Activated T-helper 9 cell treated with anti-CD3 and anti-CD28 coated beads, Interleukin-2, amount 50 U/mL, for 16 hours (primary cell): ENCODE measurements at places on chromosomes 5 and 9.

- no peak for DNase-seq
Observed at GRCh38 chr9:34862836-34863235, 95.2 kb upstream of the PHF24 start.

- DNase-seq, result no peak
Observed at GRCh38 chr5:79499640-79500273, 14.2 kb downstream of the HOMER1 start.

GRCh38 chr9:133693703-133694529 lies 44.2 kb downstream of the SARDH start:
- no peak for DNase-seq

GRCh38 chr9:35481347-35481975 lies 8.4 kb upstream of the RUSC2 start:
- DNase-seq, result no peak

GRCh38 chr5:112685386-112685785 lies 52.3 kb upstream of the APC start:
- DNase-seq, result no peak

GRCh38 chr5:54990841-54991258 lies 5.5 kb upstream of the ESM1 start:
- DNase-seq, result no peak

GRCh38 chr9:82606492-82607382 lies 456.2 kb downstream of the RASEF start:
- DNase-seq, result no peak

GRCh38 chr5:82058710-82059109 lies 86.9 kb downstream of the ATG10 start:
- no peak for DNase-seq

GRCh38 chr9:111897601-111898137 lies 1.1 kb downstream of the UGCG start:
- no peak for DNase-seq

DNA sequence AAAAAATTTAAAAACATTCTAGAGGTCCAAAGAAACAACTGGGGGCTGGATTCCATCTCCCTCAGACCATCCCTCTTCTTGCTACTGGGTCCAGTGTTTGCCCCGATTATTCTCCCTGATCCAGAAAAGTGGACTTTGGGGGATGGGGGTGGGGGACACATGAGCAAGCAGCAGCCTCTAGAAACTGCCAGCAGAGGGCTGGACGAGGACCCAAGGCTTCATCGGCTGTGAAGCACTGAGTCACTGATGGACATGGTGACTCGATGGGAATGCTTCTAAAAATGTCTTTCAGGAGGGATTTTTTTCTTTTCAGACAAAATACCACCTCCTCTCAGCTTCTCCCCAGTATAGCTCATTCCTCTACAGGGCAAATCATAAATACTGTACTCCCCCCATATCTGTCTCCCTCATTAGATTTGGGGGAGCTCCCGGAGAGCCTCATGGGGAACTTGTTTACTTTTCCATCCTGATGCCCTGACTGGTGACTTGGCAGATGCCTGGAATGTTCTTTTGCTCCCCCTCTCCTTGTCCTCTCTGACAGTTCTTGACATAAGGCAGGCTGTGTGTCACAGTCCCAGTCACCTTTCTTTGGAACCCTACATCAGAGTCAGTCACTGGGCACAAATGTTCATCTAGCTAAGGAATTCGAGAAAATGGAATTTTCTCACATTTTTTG lies 67.2 kb upstream of the STC2 start:
- no peak for DNase-seq

- DNase-seq, result no peak
Observed at GRCh38 chr9:131304676-131305355, 15.3 kb downstream of the PLPP7 start.

DNA sequence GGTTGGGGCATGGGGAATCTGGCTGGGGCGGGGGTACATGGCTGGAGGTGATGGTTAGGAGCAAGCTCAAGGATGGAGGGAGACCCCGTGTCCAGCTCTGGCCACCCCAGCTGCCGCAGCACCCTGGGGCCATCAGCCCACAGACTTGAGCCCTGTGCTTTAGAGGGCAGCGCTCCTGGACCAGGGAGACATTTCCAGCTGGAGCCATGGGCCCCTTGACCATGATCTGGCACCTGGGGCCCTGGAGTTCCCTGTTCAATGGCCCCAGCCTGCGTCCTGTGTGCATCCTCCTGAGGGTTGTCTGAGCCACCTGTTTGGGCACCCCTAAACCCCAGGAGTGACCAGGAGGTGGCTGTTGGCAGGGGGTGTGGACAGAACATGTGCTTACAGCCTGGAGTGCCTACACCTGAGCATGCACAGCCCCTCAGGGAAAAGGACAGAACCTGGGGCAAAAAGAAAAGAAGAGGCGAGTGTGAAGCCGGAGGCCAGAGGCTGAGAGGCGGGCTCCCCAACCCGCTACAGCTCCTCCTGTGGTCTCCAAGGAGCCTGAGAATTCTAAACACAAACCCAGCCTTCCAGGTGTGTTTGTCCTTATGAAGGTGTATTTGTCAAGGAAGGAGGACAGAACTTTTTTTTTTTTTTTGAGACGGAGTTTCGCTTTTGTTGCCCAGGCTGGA lies 126.7 kb downstream of the C9orf50 start:
- DNase-seq, result no peak
